Thoracic aorta (tissue), 2 donors: ENCODE measurements at places on chromosomes 2 and 18.

GRCh38 chr2:31922542-31923408 lies 88.0 kb downstream of the MEMO1 start:
- no peak for DNase-seq

DNA sequence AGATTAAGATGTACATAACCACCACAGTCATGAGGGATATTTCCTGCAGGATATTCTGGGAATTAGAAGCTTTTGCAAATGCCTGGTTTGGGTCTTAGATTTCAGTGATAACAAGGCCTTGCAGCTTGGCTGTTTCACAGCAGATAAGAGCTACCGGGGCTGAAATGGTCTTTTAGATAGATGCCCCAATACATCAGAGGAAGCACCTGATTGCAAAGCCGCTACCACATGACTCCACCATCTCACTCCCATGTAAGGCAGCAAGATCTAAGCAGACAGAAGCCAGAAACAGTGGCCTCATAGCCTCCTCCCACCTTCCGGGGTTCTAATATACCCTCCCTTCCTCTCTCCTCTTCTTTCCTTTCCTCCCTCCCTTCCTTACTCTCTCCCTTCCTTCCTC lies 31.1 kb upstream of the EPG5 start:
- no peak for DNase-seq

DNA sequence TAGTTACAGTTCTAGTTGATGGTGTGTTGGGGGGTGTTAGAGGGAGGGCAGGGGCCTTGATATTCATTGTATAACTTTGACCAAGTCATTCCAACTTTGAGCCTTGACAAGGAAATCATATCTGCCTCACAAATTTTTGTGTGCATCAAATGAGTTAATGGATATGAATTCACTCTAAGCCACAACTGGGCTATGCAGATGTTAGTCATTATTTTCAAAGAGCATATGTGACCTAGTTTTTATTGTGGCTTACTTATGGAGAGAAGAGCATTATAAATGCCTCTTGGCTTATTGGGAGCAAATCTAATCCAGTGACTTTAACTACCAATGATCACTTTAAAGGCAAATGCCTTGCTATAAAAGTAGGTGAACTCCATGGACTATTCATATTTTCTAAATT lies 250.2 kb downstream of the LPIN1 start:
- no peak for DNase-seq

DNA sequence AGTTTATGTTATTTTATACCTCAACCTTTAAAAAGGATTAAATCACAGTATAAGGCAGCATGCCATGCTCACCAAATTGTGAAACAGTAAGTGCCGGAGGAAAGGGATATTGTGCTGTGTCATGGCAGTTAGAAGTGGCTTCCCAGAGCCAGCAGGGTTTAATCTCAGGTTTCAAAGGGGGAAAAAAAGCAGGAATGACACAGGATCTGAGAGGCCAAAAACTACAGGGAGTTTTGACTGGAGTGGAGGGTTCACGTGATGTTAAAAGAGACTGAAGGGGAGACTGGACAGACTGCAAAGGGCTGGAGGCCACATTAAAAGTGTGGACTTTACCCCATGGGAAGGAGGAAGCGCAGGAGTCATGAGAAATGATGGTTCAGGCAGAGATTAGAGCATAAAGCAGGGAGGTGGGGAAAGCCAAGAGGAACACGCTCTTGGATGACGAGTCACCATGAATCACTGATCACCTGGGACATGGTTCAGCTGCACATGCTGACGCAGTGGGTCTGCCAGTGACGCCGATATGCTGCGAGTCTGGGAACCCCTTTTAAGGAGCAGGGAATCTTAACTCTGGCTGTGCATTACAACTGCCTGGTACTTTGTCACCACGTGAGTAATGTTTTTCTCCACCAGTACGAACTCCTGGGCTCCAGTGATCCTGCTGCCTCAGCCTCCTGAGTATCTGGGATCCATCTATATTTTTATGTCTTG lies 6.1 kb downstream of the CHMP1B start:
- DNase-seq: peak; percentile 69

DNA sequence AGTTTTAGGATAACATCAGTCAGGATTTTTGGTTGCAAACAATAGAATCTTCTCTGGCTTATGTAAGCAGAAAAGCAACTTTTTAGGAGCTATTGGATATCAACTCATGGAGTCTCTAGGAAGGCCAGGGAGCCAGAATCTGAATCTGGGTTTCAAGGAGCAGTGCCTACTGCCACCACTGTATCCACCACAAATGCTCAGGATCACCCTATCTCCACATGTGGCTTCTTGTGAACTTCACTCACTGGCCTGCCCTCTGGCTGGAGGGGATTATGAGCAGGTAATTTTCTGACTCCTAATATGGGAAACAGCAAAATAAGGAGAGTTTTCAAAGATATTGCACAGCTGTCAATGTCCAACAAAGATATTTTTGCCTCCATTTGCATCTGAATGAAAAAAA lies 142.9 kb downstream of the PKP4 start:
- DNase-seq: no peak
